ENCODE measurements at places on chromosomes 13 and 19. TPM values are rescaled to one million over a fixed set of nuclear protein-coding genes. Genes with fewer than 3 reads are reported as not detected.

Gene ZNF264
- total RNA-seq = 90.3 TPM

Gene PRODH2
- not detected for total RNA-seq

DNA sequence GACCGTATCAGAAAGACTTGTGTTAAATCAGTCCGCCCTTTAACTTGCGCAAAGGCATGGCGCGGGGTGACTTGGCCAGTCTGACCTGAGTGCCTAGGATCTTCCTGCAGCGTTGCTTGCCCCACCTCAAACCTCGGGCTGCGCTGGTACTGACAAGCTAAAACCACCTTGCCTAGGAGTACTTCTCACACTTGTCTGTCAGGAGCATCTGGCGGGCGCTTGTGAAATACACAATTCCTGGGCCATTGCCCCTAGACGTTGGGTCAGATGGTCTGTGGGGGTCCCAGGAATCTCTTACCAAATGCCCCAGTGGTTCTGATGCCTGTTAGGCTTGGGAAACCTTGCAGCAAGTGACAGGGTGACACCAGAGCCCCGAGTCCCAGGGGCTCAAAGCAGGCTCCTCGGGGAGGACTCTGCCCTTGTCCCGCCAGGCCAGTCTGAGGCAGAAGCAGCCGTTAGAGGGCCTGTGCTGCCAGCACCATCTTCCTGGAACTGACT is 12.9 kb downstream of the CEBPG start:
- DNase-seq = peak; percentile 73
- peaks cover 60% of the 10 kb centered on the region for H3K4me1 ChIP-seq
- H3K36me3 ChIP-seq = no peaks in the 10 kb centered on the region
- H3K4me3 ChIP-seq = no peak overlapping the region
- peak overlapping the region; percentile 10 for H3K27ac ChIP-seq

- H3K27ac ChIP-seq = no peak overlapping the region
- no peaks in the 10 kb centered on the region for H3K27me3 ChIP-seq
- no peaks in the 10 kb centered on the region for H3K36me3 ChIP-seq
- no peak overlapping the region for H3K4me3 ChIP-seq
- no peak for DNase-seq
- H3K4me1 ChIP-seq = peaks cover 19% of the 10 kb centered on the region
These were observed 34.7 kb downstream of the COL4A1 start for GRCh38 chr13:110272227-110272626.

DNA sequence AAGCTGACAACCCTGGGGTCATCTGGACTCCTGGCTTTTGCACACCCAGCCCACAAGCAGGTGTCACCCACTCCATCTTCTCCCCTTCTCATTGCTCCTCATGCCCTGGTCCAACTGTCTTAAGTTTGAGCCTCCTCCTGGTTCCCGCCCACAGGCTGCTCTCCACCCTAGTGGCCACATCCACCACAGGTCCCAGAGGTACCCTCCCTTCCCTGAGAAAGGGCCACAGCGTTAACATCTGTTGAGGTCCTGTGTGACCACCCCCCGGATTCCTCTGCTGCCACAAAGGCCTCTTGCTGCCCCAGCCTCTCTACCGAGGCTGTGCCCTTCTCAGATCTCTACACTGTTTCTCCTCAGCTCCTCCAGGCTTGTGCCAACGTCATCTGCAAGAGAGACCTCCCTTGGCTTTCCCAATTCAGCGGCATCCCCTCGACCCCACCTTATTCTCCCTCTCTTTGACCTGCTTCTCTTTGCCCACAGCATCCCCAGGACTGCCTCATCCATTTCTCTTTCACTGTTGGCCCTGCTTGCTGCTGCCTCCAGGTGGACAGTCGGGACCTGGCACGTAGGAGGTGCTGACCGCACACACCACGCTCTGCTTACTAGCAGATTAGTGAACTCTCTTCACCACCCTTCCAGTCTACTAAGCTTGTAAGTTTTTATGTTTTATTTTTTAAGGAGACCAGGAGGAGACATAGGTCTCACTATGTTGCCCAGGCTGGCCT is 33.3 kb downstream of the SUGP2 start:
- peaks cover 37% of the 10 kb centered on the region for H3K36me3 ChIP-seq
- no peak for DNase-seq
- peaks cover 4% of the 10 kb centered on the region for H3K4me1 ChIP-seq
- no peak overlapping the region for H3K27ac ChIP-seq
- H3K4me3 ChIP-seq = no peak overlapping the region

DNA sequence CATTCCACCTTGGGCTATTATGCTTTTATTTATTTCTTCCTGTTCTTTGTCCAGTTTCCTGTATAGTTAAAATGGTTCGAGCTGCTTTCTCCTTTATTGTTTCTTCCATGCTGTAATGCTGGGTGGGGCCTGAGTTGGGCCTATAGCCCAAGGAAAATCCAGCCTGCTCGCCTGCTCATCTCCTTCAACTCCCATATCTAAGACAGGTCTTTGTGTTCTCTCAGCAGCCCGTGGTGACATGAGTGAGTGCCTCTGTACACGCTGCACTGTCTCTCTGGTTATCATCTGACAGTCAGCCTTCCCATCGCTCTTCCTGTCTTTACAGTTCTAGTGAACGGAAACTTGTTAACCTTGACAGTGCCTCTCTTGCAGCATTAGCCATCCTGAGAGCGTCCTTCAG is 221.9 kb upstream of the SLC10A2 start:
- H3K36me3 ChIP-seq = no peaks in the 10 kb centered on the region
- DNase-seq = no peak
- no peak overlapping the region for H3K4me3 ChIP-seq
- no peaks in the 10 kb centered on the region for H3K27me3 ChIP-seq

All from thyroid gland (tissue), 4 donors.